Effector memory CD4-positive, alpha-beta T cell (primary cell): ENCODE measurements at places on chromosomes 11 and 22.

GRCh38 chr22:29339381-29340235, 24.1 kb upstream of the RASL10A start:
- no peak for DNase-seq

DNA sequence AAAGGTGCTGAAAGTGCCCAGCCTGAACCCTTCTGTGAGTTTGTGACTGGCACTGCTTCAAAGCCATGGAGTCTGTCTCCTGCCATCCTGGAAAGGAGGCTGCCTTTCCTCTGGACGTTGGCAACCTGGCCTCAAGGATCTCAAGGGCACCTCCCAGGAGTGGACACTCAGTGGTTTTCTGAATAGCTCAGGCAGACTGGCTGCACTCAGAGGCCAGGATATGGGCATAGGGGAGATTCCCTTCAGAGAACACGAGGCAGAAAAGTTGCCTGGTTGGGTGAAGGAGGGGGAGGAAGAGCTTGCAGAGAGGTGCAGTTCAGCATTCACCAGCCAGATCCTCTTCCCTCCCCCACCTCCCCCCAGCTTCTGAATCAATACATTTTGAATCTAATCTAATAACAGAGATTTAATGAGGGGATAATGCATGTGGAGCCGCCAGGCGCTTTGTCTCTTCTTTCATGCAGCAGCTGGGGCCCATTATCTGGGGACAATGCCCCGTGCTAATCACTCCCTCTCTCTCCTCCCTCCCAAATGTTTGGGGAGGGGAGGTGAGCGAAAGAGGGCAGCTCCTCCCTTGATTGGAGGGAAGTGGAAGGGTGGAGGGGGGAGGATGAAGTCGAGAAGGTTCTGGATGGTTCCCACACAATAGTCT, 17.7 kb downstream of the HTR3A start:
- no peak for DNase-seq

DNA sequence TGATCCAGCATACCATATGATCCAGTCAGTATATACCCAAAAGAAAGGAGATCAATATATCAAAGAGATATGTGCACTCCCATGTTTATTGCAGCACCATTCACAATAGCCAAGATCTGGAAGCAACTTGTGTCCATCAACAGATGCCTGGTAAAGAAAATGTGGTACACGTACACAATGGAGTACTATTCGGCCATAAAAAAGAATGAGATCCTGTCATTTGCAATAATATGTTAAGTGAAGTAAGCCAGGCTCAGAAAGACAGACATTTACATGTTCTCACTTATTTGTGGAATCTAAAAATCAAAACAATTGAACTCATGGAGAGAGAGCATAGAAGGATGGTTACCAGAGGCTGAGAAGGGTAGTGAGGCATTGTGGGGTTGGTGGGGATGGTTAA, 27.0 kb downstream of the SNU13 start:
- no peak for DNase-seq

- DNase-seq: no peak
These were observed 15.9 kb downstream of the PEX26 start for GRCh38 chr22:18093661-18094060.

DNA sequence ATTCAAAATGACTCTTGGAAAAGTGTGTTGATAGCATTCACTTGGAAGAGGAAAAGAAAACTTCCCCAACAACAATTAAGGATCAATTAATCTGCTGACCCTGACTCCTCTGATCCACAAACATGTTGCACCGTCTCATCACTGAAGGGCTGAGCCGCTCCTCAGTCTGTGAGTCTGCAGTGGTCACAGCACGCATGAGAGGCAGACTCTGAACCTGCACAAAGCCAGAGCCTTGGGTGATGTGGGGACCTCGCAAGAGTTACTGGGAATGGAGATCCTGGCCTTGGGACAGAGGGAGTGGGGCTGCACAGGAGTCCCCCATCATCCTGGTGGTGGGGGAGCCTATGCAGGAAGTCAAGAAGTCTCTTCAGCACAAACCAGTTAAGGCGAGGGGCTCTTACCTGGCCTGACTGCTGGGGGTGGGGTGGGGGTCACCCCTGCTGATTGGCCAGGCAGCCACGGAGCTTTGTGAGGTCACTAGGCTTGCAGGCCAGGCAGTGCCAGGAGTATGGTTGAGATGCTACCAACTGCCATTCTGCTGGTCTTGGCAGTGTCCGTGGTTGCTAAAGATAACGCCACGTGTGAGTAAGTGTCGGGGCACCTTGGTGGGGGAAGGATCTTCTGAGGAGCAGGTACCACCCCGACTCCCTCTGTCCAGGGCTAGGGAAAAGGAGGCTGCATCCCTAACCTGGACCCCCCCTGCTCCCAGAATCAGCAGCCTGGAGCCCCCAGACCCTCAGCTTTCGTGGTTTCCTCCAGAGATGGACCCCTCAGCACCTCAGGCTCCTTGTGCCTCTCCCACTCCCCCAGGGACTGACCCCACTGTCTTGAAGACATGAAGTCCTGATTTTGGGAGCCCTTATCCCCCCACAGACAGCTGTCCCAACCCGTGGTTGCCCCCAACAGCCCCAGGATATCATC, at the start of gene ACR:
ACR (plus strand) TSS at position 477 of the 921 bp plus-strand sequence; CDS start at position 509, 32 bp downstream.
- DNase-seq: no peak

DNA sequence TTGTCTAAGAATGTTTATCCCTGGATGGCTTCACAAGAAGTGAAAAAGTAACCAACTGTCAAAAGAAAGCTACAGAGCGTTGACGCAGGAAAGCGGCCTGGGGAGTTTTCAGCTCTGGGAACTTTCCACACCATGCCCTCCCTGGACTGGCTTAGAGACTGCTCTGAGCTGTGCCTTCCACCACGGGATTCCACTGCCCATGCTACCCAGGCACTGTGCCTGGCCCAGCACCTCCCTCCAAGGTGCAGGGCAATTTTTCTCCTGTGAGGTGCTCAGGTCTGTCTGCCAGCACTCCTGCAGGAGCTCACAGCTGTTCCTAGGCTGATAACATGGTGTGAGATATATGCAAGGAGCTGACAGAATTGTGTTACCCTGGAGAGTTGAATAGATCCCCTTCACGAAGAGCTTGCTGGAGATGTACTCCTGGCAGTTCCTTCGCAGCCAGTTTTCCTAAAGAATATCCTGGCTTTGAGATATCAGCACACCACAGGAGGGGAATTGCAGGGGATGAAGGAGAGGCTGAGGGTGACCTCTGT, 258.3 kb upstream of the B3GAT1 start:
- no peak for DNase-seq

DNA sequence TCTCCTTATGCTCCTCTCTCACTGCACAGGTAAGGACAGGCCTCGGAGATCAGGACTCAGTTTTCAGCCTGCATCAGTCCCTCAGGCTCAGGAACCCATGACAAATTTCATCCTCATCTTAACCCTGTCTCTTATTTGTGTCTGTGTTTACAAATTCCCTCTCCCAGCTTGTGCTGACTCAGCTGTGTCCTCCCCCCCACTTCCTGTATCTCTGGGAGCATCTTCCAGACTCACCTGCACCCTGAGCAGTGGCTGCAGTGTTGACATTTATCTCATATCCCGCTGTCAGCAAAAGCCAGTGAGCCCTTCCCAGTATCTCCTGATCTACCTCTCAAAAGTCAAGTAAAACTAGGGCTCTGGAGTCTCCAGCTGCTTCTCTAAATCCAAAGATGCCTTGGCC, 65.6 kb upstream of the VPREB1 start:
- DNase-seq: no peak

DNA sequence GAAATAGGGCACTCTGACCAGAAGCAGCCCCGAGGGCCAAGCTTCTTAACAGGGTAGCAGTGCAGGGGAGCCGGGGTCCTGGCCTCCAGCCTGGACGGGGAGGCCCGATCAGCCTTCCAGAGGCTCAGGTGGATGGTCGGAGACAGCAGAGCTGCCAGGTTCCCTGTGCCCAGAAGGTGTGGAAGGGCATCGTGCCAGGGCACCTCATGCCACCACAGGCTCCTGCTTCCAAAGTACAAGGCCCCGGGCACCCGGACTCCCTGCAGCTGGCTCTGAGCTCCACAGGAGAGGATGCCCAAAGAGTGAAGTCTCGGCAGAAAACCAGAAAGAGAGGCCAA, 14.3 kb downstream of the EHD1 start:
- DNase-seq: no peak

DNA sequence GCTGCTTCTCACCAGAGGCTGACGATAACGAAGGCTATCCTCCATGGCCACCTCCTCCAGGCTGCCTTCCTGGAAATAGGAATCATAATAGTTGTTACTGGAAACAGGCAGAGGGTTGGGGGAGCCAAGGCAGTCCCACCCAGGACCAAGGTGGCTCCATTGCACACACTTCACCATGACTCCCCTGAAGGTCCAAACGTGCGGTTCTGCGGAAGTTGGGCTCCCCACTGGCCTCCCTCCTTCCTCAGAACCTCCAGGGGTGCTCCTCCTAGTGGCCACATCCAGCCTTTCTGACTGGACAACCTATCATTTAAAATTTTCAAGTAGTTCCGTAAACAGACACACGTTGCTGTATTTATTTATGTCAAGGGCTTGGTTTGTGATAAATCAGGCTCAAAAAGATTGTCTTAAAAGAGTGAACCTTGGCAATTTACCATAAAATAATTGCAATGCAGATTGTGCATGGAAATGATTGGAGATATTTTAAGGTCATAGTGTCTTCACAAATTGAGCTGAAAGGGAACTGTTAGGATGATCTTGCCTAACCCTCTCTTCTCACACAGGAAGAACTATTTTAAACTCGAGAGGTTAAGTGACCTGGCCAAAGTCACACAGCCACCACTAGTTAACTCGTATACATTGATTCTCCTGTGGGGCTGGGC, 1.4 kb upstream of the TCN2 start:
- peak; percentile 2 for DNase-seq

DNA sequence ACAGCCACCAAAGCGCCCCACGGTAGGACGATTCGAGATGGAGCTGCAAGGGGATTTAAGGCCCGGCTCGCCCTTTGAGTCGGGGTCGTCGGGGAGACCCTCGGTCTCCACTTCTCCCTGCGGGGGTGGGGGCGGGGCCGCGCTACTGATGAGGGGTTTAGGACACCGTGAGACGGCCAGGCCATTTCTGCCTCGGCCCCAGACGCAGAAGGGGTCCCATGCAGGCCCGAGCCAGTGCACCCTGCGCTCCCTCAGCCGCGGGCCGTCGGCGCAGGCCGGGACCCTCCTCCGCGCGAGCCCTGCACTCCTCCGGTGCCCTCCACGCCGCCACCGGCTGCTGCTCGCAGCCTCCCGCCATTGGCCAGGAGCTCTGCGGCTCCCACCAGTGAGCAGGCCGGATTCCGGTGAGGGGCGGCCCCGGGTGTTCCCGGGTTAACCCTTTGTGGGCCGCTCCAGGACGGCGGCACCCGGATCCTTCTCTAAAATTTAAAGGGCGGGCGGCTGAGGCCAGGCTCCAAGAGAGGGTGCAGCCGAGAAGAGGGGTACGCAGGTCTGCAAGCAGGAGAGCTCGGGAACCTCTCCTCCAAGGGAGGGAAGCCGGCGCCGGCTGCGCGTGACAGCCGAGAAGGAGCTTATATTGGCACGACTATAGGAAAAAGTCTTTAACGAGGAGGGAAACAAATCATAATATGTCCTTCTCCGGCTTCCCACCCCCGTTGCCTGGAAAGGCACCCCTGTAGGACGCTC, 18.0 kb downstream of the CREB3L1 start:
- DNase-seq: peak; percentile 32

GRCh38 chr11:19597876-19598275, 114.8 kb upstream of the NAV2 start:
- no peak for DNase-seq
